AML-193 (cell line): ENCODE measurements at places on chromosomes 3 and 15.
A peak's percentile ranks its signal among the peaks of the same experiment; 100 is the strongest.

DNA sequence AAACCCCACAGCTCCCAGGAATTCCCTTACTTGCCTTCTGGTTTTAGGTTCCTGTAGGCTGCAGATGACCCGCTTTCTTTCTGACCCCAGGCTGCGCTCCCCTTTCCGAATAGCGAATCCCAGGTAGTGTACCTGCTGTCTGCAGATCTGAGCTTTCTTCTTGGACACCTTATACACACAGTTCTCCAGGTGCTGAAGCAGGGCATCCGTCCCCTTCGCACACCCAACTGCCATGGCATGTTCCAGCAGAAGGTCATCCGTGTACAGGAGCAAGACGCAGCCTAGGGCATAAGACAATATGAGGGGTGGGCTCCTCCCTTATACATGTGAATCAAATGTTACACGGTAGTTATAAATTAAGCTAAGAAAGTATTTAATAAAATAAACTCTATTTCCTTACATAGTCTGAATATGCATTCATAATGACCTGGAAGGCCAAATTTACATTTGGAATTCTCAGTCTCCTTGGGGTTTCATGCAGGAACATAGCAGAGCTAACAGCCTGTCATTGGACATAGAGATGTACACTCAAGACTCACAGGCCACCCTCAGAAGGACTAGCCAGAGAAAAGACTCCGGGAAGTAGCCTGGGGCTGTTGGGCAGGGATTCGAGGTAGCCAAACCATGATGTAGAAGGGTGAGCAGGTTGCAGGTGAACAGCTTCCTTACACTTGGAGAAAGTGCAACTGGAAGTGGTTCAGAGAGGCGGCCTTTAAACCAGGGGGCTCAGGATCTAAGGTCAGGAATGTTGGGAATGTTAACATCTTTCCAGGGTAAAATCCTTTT, 8.2 kb upstream of the DNAAF4 start:
- DNase-seq: no peak

DNA sequence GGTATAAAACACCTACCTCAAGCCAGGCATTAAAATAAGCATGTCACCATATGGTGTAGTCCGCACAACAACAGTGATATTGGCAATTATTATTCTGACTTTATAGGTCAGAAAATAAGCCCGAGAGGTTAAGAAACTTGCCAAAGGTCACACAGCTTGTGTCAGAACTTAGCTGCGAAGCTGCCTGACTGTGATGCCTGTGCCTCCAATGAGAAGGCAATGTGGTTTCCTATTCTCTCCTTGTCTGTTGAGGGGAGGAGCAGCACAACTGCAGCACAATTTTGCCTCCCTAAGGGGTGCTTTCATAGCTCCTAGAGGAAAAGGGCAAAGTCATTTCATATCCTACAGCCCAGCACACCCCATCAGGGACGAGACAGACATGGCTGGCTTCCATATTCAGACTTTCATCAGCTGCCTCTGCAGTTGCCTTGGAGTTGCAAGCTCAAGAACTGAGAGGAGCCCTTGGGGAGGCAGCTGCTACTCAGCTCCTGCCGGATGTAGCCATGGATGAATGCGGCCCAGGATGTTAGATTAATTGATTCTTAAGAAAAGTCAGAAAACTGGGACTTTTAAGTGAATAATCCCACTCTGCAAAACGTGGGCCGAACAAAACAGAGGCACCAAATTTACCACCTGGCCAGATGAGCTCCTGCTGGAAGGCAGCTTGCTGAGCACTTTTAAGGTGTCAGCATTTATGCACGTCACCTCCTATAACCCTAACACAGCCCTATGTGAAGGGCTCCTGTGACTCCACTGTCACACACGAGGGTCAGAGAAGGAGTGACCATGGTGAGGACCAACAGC, 38.5 kb downstream of the MYO5C start:
- DNase-seq: no peak

- no peak for DNase-seq
These were observed 69.0 kb upstream of the HRH1 start for GRCh38 chr3:11085093-11085840.

DNA sequence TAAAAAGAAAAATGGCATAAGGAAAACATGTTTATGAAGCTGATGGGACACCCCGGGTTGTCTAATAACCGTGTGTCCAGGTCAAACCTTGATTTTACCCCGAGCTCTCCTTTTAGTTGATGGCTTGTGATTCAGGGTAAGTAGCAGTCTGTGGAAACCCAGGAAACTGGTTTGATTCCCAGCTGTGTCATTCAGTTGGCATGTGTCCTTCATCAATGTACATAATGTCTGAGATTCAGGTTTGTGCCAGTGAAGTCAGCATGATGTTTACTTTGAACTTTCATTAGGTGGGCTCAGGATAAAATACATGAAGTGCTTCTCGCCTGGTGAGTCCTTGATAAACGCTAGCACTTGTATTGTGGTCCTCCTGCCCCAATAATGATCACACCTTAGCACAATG, 4.3 kb upstream of the COPG1 start:
- DNase-seq: no peak

DNA sequence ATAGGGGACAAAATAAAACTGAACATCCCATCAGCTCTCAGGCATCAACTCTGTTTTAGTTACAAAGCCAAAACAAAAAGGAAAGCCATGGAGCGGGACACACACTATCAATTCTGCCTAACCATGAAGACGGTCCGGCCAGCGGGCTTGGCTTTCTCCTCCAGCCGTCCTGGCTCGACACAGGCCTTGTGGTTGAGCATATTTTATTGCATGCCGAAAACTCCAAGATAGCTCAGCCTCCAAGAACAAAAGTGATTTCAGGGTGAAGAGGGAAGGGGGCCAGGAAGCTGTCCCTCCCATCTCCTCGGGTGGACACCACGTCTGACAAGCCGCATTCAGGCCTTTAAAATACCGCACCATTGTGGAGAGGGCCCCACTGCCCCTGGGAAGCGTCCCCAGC, 31.2 kb downstream of the WNT5A start:
- no peak for DNase-seq

DNA sequence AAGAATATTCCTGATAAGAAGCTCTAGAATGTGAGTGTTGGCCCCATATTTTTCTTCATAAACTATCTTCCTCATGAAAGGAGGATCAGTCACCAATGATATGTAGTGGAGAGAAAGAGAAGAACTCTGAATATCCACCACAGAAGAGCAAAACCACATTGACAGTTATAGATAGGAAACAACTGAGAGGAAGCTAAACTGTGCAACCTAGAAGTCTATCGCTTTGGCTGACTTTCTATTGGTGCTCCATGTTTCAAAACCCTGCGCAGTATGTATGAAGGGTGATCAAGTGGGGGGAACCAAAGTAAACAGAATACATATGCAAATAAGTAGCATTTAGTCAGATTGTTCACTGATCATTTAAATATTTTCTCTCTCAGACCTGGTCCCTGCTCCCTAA, 41.0 kb upstream of the ZNF280D start:
- DNase-seq: peak; percentile 77

DNA sequence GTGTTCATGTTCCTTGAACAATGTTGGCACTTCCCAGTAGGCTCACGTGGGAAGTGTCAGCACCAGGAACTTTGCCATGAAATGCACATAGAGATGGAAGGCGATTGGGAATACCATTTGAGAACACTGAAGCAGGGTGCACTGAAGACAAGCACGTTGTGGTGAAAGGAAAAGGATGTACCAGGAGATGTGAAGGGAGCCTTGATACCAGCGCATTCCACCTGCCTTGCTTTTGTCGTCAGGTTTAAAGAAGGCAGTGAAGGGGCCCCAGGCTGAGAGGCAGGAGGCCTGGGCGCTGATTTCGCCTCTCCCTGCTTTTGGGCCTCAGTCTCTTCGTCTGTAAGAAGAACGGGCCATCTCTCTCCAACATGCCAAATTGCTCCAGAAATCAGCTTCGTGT, 194.5 kb upstream of the HES1 start:
- DNase-seq: no peak

- peak; percentile 79 for DNase-seq
These were observed 18.7 kb upstream of the HDAC11 start for GRCh38 chr3:13461169-13462124.

GRCh38 chr15:55353025-55353424, 34.0 kb downstream of the PIGB start:
- no peak for DNase-seq

GRCh38 chr3:107213044-107213669, 164.1 kb upstream of the CCDC54 start:
- DNase-seq: no peak

DNA sequence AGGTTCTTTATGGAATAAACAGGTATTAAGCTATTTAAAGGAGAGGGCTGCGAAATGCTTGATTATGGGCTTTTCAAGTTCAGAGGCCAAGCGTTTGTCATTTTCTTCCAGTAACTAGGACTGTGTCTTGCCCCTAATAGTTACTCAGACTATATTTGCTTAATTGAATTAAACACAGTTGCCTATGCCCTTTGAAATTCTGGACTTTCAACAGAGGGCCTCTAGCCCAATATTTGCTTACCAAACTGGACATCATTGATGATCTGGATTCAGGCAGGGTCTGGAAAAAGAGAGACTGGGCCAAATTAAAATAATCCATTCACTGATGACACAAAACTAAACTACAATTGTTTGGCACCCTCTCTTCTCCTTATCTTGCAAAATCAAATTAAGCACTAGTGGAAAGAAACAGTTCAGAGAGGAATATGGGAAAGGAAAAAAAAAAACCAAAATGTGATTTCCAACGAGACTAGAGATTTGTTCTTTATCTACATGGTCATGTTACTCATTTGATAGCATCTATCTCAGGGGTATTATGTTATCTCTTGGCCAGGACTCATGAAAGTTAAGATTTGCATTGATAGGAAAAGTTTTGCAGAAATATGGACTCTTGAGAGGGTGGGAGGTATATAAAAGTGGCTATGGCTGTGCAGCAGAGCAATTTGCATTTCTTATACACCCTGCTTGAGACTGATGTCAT, 75.1 kb upstream of the TSEN2 start:
- no peak for DNase-seq

- DNase-seq: no peak
These were observed 105.3 kb downstream of the CD47 start for GRCh38 chr3:107985496-107985895.

- no peak for DNase-seq
These were observed 535.1 kb downstream of the NLGN1 start for GRCh38 chr3:173932624-173933023.

- no peak for DNase-seq
These were observed 20.4 kb downstream of the RARRES1 start for GRCh38 chr3:158711886-158712285.

DNA sequence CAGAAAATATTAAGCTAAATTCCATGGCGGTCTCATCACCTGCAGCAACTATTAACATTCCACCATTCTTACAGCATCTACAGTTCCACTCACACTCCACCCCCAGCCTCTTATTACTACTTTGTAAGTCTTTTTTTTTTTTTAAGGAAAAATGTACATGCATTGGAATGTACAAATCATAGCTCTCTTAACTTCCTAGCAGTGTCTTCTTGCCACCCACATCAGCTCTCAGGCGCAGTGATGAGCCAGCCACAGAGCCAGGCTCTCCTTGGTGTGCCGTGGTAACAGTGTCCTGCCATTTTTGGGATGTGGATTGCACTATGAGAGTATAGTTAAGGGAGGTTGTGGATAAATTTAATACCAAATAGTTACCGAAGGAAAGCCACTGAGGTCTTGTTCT, 17.8 kb downstream of the ABHD17C start:
- no peak for DNase-seq

DNA sequence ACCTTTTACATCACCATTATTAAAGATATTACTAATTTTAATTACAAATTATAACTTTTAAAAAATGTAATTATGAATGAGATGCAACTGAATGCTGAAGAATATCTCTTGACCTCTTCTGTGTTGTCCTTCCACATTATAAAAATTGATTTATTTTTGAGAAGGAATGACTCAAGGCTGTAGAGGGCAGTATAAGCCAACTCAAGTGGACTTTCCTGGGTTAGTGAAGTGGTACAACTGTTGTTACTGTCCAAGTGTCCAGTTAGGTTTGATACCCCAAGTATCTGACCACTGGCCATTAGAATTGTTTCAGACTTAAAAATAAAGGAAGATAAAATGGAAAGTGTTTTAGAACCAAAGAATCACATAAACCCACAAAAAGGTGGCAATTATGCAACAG, 51.9 kb downstream of the BBX start:
- peak; percentile 69 for DNase-seq

GRCh38 chr3:154496978-154497377, 67.0 kb upstream of the GPR149 start:
- DNase-seq: no peak

- no peak for DNase-seq
These were observed 204.7 kb upstream of the MCTP2 start for GRCh38 chr15:94026458-94027304.

GRCh38 chr3:134651347-134652041, 672 bp upstream of the KY start:
- no peak for DNase-seq

DNA sequence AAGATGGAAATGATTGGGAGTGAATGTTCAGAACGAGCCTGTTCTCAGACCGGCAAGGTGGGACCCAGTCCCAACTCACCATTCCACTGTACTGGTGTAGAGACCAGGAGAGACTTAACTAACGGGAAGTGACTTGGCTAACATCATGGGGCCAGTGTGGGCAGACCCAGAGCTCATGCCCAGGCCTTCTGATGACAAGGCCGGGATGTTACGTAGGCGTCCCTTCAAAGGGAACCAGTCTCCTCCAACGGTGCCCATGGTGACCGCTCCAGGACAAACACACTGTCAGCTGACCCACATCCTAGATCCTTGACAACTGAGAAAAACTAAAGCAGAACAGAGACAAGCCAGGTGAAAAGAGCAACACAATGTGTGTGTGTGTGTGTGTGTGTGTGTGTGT, 128.4 kb upstream of the HACD2 start:
- DNase-seq: no peak

GRCh38 chr3:189890496-189890895, 230.2 kb downstream of the P3H2 start:
- DNase-seq: no peak

- DNase-seq: peak; percentile 59
These were observed 75.9 kb downstream of the CYP19A1 start for GRCh38 chr15:51262463-51262862.

DNA sequence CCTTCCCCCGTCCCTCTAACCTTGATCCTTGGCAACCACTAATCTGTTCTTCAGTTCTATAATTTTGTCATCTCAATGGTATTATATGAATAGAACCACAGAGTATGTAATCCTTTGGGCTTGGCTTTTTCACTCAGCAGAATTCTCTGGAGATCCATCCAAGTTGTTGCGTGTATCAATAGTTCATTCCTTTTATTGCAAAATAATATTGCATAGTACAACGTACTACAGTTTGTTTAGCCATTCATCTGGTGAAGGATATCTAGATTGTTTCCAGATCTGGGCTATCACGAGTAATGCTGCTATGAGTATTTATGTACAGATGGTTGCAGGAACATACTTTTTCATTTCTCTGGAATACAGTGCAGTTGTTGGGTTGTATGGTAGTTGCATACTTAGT, 76.2 kb downstream of the PLXNA1 start:
- no peak for DNase-seq

DNA sequence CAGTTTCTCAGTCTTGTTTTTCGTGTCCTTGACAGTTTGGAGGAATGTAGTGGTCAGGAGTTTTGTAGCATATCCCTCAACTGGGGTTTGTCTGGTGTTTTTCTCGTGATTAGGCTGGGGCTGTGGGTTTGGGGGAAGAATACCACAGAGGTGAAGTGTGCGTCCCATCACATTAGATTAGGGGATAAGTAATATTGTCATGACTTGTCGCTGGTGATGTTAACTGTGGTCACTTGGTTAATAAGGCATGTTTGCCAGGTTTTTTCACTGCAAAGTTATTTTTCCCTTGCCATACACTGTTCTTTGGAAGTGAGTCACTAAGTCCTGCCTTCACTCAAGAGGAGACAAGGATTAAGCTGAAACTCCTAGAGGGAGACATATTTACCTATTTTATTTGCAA, 39.1 kb downstream of the PAK2 start:
- no peak for DNase-seq
